ENCODE measurements at places on chromosomes 12 and 14.

DNA sequence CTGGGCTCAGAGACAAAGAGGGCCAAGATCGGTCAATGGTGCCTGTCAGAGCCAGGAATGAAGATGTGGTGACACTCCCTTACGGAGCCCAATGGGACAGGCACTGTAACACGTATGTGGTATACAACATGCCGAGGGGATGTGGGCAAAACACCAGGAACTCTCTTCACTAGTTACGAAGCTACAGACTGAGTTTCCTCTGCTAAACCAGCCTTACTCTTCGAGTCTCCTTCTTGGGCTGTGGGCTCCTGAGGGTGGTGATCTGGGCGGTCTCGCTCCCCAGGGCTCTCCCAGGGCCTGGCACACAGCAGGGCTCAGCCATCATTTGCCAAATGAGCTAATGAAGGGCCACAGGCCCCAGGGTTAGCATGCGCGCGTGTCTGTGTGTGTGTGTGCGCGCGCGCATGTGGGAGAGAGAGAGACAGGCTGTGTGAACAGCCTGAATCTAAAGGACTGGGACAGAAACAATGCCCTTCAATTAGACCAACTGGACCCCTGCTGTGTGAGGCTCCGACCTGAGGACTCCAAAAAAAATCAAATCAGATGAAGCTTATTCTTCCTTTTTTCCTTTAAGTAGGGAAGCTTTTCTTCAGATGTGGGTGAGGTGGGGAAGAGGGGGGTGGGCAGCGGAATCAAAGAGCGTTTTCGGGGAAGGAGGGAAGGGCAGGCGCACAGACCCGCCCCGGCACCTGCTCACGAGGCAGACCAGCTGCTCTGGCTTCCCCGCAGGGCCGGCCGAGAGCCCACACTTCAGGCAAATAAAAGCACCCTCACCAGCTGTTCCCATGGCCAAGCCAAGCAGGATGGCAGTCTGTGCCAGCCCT lies 42.5 kb downstream of the CCDC88C start:
- DNase-seq, result no peak

- no peak for DNase-seq
Observed at GRCh38 chr12:754851-755562, 2.6 kb downstream of the WNK1 start.

GRCh38 chr12:124995200-124995961 lies 1.9 kb downstream of the BRI3BP start:
- DNase-seq, result no peak

DNA sequence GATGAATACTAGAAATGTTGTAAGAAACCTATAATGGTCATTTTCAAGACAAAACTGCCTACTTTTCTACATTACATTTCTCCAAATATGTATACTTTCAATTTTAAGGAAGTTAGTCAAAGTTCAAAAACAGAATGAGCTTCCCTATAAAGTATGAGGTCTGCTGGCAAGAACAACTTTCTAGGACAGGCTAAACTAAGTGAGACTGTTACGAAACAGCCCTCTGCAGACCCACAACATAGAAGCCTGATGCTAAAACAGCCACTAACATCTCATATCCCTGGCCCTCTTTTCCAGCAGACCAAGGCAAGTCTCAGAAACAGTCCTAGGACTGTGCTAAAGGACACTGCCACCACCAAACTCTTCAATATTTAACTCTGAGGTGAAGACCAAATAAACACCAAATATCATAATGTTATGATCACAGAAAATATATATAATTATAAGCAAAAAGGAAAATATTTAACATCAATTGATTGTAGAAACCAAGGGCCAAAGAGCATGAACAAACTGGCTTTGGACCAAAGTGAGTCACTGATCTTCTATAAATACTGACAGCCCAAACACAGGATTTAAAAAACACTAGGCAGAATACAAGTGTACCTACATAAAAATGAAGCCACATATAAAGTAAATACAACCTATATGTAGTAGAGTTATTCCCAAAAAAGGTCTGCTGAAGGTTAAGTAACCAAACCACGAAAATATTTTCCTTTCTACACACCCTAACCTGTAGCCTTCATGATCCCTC lies 27.7 kb downstream of the PPP4R3A start:
- no peak for DNase-seq

- DNase-seq, result no peak
Observed at GRCh38 chr12:57803319-57803893, 15.1 kb downstream of the AVIL start.

GRCh38 chr14:34012978-34013720 lies 62.3 kb upstream of the EGLN3 start:
- DNase-seq, result no peak

DNA sequence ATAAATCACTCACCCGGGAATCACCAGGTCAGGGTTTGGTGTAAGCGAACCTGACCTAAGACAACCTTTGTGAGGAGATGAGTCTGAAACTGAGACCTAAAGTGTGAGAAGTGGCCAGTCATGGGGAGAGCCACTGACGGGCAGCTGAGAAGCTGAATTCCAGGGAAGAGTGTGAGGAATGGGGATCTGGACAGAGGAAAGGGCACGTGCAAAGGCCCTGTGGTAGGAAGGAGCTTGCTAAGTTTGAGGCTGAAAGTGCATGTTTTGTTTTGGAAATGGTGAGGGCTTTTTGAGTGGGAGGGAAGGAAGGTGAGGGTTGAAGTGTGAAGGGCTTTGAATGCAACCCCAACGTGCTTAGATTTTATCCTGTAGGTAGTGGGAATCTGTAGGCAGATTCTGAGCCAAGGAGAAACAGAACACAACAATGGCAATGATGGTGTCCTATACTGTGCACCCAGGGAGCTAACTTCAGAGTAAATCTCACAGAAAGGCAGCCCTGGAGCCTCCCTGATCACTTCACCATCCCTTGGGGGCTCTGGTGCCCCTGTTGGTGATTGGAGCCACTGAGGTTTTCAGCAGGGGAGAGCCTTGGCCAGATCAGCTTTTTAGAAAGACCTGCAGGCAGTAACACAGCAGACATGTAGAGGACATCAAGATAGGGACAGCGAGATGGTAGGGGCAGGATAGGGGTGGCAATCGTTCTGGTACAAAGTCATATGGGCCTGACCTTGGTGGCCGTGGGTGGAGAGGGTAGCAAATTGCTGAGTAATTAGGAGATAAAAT lies 37.5 kb upstream of the CHGA start:
- no peak for DNase-seq

DNA sequence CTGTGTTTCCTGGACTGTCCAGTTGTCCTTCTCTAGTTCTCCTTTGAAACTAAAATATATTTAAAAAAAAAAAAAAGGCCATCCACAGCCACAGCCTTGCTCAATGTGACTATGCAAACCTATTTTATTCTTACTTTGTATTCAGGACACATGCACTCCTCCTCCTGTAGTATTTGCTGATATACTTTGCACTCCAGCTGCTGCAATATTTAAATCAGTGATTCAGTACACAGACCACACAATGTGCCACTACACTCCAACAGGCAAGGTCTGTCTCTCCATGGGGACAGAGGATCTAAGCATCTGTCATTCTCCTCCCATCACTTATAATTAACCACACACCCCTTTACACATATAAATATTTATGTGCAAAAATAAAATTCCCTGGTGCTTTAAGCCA lies 40.2 kb upstream of the CCDC196 start:
- DNase-seq, result no peak

DNA sequence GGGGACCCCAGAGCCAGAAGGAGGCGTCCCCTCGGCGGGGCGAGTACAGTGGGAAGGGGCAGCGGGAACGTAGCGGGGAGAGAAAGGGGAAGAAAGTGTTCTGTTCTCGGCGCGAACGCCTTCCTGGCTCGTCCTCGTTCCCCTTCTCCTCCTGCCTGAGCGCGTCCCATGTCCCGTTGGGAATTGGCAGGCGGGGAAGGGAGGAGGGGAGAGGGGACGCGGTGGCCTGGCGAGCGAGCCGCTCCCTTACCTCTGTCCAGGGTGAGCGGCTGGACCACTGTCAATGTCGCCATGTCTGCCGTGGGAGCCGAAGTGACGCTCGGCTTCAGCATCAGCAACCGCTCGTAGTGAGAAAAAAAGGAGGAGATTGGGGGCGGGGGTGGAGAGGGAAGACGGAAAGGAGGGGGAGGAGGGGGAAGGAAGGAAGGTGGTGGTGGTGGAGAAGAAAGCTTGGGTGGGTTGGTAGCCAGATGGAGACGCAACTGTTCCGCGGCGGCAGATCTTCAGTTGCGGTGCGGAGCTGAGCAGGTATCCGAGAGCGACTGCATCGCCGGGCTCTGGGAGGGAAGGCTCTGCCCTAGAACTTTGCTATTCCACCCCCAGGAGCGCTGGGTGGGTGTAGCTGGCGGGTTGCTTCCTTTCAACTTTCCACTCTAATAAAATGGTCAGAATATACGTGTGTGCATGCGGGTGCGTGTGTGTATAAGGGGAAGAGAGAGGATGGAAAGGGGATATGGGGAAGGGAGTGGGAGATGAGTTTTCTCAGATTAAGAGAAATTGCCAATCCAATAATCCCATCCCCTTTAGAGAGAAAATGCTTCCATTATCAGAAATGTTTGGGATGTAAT lies at the start of gene LIN7A:
LIN7A (minus strand) TSS at position 544 of the 848 bp plus-strand sequence; CDS start at position 332, 212 bp downstream.
- DNase-seq, result no peak

DNA sequence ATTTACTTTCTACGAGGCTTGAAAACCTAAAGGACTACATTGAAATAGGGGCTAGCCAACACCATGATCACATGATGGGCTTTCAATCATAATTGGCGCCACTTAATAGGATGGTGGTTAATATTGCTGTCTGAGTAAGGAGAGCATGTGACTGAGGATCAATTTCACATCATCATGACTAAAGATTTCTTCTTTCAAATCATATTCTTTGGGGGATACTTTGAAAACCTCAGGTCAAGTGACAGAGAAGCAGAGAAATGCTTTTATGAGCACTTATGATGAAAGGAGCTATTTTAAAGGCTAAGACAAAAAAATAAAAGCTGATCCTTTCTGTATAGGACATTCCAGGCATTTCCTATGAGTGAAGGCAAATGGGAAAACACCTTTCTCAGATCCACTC lies 42.9 kb upstream of the KRAS start:
- DNase-seq, result no peak

DNA sequence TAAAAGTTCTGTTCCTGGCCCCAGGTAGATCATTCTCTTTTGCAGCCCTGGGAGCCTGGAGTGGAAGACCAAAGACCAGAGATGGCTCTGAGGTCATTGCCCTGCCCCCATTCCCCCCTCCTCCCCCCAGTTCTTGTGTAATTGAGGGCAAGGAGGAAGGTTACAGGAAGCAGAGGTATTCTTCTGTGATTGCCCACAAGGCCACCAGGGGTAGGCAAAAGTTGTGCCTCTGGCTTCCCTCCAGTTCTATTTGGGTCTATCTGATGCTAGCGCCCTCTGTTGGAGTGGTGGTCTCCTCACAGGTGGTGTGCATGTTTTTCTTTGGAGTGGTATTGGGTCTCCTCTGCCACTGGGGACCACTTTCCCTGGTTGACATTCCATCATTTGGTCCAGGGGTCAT lies 41.2 kb upstream of the CRY1 start:
- DNase-seq, result peak; percentile 13

GRCh38 chr12:43776498-43776897 lies 17.7 kb downstream of the IRAK4 start:
- DNase-seq, result no peak

GRCh38 chr14:96039633-96040311 lies 610 bp downstream of the C14orf132 start:
- DNase-seq, result peak; percentile 18

DNA sequence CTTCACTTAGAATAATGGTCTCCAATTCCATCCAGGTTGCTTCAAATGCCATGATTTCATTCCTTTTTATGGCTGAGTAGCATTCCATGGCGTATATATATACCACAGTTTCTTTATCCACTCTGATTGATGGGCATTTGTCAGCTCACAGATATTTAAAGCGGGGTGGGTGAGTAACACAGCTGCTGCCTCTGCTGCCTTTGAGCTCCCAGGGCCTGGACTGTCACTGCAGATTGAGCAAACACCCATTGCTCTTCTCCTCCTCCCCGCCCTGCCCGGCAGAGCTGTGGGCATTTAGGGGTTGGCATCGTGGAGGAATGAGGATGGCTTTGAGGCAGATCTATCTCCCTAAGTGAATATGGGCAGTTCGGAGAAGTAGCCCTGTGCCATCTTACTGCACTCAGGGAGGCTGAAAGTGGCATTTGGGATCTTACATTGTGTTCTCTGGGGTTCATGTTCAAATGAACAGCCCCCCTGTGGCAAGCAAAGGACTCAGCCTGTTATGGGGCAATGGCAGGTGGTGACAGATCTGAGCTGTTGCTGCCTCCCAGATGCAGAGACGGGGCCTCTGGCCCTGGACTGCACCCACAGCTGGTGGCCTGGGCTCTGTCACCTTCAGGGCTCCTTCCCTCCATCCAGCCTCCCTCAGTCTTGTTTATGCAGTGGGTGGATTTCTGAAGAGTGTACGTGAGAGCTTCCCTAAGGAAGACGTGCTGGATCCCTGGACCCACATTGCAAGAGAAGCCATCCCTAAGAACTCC lies 4.9 kb downstream of the RFLNA start:
- DNase-seq, result no peak

- DNase-seq, result no peak
Observed at GRCh38 chr12:87425942-87426554, 603.2 kb downstream of the C12orf50 start.

- no peak for DNase-seq
Observed at GRCh38 chr12:72037006-72037795, 98.6 kb downstream of the TPH2 start.

DNA sequence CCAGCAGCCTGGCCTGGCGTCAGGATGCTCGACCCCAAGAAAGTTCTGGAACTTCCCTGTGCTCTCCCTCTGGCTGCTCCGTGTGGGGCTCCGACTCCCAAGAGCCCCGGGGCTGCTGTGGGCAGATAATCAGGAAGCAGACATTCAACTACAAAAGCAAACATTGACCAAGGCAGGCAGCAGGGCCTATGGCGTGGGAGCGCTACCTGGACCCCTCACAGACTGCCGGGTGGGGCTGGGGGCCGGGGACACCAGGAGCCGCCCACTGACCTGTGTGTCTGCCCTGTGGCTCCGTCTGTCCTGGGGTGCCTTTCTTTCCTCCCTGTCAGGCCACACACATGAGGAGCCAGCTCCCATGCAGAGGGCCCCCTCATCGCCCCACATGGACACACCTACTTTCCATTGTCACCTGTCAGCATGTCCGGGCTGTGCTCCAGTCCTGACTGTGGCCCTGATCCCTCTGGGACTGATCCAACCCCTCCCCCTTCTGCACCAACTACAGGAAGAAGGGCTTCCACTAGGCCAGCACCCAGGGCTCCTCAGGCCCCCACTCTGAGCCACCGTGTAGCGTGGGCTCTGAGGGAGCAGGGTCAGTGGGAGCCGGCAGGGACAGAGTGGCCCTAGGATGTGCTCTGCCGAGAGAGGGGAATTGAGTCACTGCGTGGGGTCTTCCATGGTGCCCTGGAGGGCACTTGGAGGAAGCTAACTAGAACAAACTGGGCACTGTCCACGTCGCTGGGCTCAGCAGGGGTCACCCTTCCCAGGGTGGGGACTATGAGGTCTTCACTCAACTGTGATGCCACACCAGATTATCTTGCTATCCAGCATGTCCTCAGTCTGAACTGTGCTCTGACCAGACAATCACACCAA lies 215.4 kb upstream of the C14orf180 start:
- no peak for DNase-seq

- no peak for DNase-seq
Observed at GRCh38 chr14:99312106-99312505, 40.1 kb upstream of the BCL11B start.

- no peak for DNase-seq
Observed at GRCh38 chr12:79402606-79403005, 288.2 kb downstream of the PAWR start.

Measured in stimulated activated CD8-positive, alpha-beta memory T cell treated with anti-CD3 and anti-CD28 coated beads, Interleukin-2, amount 100 ng/mL, for 48 hours (primary cell).